ENCODE measurements at places on chromosomes 3 and 15.

- DNase-seq, result peak; percentile 65
Measured at GRCh38 chr15:91271565-91272153, 171.6 kb downstream of the SV2B start.

DNA sequence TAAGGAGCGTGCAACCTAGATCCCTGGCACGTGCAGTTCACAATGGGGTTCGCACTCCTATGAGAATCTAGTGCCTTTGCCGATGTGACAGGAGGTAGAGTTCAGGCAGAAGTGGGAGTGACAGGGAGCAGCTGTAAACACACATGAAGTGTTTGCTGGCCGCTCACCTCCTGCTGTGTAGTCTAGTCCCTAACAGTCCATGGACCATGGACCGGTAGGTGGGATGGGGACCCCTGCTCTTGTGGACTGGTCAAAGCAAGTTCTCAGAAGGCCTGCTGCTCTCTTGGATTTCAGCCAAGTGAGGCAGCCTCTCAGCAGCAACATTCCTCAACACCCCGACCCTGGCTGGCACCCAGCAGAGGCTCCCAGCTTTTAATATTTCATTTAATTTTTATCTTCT is 58.2 kb upstream of the SNRPA1 start:
- no peak for DNase-seq

DNA sequence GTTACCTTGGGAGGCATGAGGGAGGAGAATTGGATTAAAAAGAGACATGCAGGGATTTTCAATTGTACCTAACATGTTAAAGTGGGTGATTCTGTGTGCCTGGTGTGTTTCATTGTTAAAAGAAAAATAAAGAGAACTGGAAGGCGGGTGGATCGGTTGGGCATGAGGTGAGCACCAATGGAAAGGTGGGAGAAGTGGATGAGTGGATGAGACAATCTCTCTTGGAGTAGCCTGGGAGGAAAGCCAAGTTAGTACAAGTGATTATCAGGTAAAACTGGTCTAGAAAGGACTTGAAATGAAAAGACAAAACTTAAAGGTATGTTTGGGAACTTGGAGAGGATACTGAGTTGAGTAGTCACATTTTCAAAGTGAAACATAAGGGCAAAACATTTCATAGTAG is 12.1 kb downstream of the VEPH1 start:
- no peak for DNase-seq

DNA sequence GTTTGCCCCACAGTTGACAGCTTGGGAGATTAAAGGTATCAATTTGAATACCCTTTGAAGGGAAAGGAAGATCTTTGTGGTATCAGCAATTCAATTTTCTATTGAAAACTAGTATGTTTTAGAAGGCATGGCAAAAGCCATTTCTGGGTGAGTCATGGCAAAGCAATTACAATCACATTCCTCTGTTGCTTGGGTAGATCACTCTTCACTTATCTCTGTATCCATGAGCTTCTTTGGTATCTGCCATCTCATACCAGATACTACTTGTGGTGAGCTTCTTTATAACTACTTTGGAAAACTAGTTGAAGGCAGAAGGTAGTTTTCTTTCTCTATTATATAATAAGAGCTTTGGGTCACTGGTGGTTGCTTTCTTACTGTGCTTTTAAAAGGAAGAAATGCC is 28.3 kb upstream of the LSAMP start:
- peak; percentile 34 for DNase-seq

- peak; percentile 79 for DNase-seq
Measured at GRCh38 chr3:143119009-143119914, at the start of gene CHST2. Gene CHST2 (plus strand): TSS chr3:143119771. CDS start chr3:143120817, 1,046 bp downstream.

- peak; percentile 40 for DNase-seq
Measured at GRCh38 chr15:71443538-71443937, 328.3 kb downstream of the THSD4 start.

GRCh38 chr15:45481135-45481534 is 41.4 kb downstream of the SLC30A4 start:
- DNase-seq, result no peak

DNA sequence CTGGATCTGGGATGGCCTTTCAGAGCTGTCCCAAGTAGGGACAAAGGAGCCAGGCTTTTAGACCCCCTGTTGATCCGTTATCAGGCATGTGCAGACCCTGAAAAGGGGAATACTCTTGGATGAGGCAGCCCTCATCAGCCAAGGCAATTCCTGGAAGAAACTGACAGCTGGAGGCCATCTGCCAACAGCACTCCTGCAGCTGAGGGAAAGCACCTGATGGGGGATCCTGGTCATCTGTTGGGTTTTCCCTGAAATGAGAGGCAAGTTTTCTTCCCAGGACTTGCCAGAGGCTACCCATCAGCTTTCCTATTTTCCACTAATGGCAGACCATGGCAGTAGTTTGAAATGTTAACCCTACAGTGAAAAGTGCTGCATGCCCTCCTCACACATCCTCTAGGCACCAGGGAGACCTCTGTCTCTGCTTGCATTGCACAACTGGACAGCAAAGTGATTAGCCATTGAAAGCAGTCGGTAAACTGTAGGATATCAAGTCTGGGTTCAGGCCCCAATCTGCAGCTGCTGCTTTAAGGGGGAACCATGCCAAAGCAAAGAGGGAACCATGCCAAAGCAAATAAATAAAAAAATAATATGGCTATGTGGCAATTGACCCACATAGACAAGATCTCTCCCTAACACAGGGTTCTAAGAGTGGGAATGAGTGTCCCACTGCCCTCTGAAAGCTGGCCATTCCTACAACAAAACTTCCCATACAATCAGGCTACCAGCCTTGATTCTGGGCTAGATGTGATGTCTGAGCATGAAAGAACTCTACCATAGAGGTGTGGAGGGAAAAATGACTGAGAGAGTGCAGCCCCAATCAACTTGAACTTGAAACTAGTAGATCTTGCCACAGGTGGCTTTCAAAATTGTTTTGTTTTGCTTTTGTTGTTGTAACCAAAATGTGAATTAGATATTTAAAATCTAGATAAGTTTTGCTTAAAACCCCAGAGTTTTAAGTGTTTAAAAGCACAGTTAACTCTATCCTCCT is 232.0 kb upstream of the STT3B start:
- no peak for DNase-seq

- peak; percentile 82 for DNase-seq
Measured at GRCh38 chr15:38217191-38217595, 35.4 kb upstream of the SPRED1 start.

DNA sequence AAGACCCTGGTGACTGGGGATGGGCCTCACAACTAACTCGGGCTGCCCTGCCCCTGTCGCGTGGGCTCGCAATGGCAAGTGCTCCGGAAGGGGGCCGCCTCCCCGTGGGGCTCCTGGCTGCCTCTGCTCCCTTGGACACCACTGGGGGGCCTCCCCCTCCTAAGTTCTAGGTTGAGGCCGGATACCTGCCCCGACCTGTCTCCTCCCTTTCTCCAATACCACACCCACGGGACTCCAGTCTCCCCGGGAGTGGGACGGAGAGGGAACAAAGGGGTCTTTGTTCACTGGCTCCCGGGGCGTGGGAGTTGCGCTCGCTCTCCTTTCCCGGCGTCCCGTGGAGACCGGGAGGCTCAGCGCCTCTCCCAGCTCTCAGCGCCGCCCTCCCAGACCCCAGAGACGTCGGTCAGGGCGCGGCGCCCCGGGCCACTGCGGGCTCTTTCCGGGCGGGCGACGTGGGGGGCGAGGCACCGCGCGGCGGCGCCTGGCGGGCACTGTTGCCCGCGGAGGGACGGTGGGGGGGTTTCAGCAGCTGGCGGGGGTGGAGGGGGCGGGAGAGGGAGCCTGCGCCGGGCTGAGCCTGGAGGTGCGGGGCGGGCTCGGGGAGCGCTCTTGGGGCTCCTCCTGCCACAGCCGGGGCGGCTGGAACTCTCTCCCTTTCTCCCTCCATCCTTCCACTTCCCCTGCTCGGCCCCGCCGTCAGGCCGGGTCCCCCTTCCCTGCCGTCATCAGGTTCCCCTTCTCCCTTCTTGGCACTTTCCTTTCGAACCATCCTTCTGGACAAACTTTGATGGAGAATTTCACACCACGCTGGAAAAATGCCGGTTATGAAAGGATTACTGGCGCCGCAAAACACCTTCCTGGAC is at the start of gene KCNH8:
TSS of gene KCNH8 (plus strand) at position 606 of the 863 bp plus-strand sequence. CDS start at position 816, 210 bp downstream.
- DNase-seq, result no peak

DNA sequence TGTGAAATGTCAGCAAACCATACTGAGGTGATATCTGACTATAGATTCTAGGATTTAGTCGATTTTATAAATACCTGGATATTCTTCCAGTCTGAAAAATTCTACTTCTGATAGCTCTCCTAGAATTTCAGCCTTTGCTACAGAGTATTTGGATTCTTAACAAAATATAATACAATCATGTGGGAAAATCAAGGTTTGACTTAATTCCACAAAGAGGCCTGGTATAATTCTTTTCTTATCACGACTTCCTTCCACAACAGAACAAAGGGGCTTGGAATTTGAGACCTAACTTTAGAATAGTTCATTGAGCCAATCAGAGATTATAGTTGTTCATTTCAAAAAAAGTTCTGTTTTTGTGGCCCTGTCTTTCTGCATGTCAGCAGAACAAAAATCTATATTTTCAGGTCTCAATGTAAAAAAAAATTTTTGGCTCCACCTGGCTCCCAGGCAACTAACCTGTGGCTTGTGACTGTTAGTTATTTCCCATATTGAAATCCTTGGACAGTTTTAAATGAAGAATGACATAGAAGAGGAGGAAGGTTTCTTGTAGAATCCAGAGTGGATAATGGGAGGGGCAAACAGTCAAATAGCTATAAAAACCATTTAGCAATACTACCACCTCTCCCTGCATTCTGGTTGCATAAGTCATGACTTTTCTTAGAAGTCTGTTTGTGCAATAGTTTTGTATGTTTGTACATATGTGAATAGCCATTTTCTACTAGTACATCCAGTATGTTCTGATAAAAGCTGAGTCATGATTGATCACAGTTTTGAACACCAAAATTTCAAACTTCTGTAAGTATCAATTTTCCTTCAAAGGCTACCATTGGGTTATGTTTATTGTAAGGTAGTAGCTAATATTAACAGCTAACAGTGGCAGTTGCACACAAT is 4.0 kb downstream of the TM4SF1 start:
- DNase-seq, result peak; percentile 50

GRCh38 chr3:184479426-184480126 is 82.0 kb upstream of the EPHB3 start:
- no peak for DNase-seq

GRCh38 chr15:68808091-68808490 is 12.6 kb downstream of the ANP32A start:
- no peak for DNase-seq

DNA sequence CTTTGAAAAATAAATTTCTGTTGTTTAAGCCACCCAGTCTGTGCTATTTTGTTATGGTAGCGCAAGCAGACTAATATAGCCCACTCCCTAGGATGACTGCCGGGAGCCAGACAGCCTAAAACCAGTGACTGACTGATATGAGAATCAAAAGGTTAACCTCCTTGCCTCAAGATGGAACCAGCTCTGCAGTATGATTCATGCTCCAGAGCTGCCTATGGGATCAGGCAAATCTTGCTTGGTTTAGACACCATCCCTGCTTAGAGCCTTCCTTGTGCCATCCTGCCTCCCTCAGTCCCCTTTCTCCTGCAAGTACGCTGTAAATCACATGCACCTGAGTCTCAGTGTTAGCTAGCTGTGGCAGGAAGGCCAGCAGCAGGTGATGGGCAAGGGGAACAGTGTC is 39.3 kb downstream of the TRANK1 start:
- DNase-seq, result no peak

DNA sequence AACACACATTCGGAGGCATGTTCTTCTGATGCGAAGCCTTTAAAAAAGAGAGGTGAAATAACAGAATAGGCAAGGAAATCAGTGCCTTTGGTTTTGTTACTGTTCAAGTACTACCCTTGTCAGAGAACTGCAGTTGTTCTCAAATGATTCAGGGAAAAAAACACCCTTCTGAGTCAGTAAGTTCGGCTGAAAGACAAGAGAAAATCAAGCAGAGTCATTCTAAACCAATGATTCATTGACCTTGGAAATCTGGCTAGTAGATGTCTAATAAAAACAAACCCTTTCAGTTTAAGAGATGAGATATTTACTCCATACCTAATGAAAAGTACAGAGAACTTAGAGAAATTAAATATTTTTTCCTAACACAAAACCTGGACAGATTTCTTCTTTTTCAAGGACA is 72.7 kb upstream of the ABI3BP start:
- peak; percentile 92 for DNase-seq

GRCh38 chr15:85554852-85555521 is 174.6 kb downstream of the AKAP13 start:
- DNase-seq, result no peak

- peak; percentile 22 for DNase-seq
Measured at GRCh38 chr15:59180945-59181600, 25.6 kb upstream of the LDHAL6B start.

- no peak for DNase-seq
Measured at GRCh38 chr3:65526656-65527055, 512.1 kb downstream of the MAGI1 start.

GRCh38 chr3:158160958-158161357 is 51.1 kb downstream of the RSRC1 start:
- peak; percentile 88 for DNase-seq

GRCh38 chr15:59315914-59316451 is 56.7 kb downstream of the MYO1E start:
- DNase-seq, result peak; percentile 66

GRCh38 chr15:60762638-60763037 is 283.7 kb upstream of the ICE2 start:
- DNase-seq, result no peak

DNA sequence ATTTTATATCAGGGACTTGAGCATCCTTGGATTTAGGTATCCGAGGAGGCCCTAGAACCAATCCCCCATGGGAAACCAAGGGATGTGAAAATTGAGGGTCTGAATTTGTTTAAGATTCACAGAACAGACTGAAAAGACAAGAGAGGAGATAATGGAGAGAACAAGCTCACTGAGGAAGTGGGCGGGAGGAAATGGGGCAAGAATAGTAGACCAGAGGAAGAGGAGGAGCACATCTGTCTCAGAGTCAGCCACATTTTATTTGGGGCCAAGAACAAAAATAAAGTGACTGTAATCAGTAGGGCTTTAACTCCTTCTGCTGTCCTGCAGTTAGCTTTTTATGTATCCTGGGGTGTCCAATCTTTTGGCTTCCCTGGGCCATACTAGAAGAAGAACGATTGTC is 63.8 kb downstream of the BLM start:
- DNase-seq, result no peak

Data from fibroblast of skin of scalp (primary cell).